ENCODE measurements at places on chromosomes 7 and 10.

DNA sequence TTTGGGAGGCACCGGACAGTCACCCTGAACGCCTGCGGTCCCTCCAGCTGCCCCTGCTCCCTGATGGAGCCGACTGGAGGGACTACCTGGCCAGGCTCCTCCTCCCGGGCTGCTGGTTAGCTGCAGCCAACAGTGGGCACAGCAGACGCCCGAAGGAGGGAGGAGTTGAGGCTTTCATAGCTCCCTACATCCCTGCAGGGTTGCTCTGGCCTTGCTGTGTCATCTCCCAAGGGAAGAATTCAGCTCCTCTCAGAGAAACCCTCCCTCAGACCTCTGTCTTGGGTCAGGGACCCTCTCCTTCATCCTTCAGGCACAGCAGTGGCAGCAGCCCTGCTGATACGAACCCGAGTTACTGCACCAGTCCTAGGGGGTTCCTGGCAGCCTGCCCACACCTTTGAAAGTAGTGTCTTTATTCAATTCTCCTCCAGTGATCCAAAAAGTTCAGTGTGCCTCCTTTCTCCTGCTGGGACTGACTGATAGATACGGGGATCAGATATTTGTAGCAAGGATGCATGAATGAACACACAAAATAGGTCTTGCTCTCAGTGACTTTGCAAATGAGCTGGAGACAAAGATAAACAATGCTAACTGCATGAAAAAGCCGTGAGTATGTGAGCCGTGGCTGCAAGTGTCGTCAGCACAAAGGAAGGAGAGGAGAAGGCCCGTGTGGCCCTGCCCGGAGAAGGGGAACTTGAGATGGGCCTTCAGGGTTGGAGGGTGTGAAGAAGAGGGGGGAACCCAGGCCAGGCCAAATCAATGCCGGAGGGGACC lies 136.6 kb downstream of the PRKAG2 start:
- no peak for DNase-seq

- DNase-seq: no peak
Measured at GRCh38 chr7:11630355-11630754, 201.6 kb downstream of the THSD7A start.

DNA sequence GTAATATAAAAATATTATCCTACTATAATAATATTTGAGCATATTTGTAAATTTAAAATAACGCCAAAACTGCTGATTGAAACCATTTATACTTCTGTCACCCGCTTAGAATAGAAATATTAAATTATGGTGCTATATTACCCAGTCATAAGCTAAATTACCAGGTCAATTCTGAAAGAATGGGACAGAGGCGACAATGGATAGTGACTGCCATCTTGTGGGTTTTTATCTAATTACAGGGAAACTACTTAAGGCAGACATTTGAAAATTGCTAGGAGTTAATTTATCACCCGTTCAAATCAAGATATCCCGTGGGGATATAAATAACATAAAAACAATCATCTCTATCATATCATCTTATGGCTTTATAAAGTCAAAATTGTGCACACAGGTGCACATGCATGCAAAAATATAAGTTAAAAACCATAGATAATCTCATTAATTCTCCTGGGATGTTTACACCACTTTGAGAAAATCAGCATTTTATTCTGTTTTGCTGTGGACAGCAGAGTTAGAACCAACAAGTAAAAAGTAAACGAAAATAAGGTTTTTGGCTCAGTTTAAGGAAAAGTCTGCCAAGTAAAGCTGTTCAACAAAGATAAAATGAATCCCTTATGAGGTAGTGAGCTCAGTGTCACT lies 41.3 kb upstream of the HPSE2 start:
- DNase-seq: peak; percentile 18

- peak; percentile 25 for DNase-seq
Measured at GRCh38 chr10:118017850-118018249, 28.9 kb downstream of the RAB11FIP2 start.

DNA sequence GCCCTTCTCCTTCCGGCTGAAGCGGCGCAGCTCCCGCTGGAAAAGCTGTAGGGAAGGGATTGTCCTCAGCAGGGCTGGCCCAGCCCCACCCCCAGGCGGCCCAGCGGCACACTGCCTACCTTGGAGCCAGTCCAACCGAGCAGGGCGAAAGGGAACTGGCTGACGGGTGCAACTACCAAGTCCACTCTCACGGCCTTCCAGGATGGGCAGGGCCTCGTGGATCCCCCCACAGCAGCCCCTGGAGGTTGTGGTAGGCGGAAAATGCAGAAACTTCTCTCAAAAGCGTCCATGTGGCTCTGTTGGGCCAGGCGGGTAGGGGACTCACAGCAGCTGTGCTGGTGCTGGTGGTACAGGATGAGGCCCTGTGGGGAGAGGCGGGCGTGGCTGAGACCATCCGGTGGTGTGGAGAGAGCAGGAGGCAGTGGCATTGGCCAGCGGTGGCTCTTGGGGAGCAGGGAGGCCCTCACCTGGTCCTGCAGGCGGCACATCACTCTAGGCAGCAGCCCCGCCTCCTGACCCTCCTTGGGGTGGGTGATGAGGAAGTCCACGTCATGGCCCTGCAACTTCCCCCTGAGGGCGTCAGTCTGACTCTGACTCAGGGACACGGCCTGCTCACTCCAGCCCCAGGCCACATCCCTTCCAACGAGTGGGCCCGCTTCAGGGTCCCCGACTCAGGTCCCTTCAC lies 8.4 kb upstream of the PGAM2 start:
- no peak for DNase-seq

- DNase-seq: no peak
Measured at GRCh38 chr7:80736371-80737125, 98.1 kb downstream of the CD36 start.

GRCh38 chr10:57420881-57421280 lies 846.8 kb downstream of the IPMK start:
- no peak for DNase-seq

DNA sequence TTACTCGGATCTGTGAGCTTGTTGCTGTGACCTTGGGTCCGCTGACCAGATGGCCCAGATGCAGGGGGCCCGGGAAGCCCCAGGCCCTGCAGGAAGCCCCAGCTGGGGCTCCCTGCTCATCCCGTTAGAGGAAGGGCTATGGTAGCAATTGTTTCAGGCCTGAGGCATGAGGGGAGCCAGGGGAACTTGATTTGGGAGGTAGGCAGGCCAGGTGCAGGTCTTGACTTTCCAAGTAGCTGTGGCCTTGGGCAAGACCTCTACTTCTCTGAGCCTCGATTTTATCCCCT lies 55.0 kb upstream of the CXCL12 start:
- DNase-seq: no peak

DNA sequence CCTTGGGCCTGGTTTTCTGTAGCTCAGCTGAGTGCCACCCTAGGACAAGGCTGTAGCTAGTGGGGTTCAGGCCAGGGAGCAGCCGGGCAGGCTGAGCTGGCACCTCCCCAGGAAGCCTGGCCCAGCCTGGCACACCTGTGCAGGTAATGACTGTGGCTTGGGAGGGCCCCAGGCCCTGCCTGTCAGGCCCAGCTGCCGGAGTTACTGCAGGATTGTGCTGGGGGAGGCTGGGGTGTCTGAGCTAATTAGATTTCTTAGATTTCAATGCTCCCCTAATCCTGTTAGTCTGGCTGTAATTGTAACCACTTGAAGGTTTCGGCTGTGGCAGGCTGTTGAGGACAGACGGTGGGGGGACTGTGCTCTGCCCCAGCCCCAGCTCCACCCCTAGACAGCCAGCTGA lies 6.0 kb downstream of the ZMIZ1 start:
- DNase-seq: no peak

GRCh38 chr10:54665095-54665494 lies 135.9 kb downstream of the PCDH15 start:
- no peak for DNase-seq

GRCh38 chr10:24459836-24460235 lies 250.9 kb downstream of the KIAA1217 start:
- DNase-seq: no peak

DNA sequence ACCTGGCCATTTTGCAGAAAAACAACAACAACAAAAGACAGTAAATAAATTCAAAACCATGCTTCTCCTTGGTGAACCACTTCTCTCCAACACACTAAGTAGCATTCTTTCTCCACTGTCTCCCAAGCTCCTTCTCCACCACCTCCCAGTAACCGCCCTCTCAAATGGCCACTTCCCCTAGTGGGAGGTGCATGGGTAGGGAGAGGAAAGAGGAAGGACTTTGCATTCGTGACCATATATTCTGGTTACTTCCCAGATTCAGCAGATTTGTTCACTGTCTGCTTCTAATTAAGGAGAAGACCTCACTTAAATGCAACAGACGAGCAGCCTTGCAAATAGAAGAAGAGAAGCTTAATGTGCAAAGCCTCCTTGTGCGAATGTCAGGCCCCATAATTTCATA lies 166.8 kb downstream of the SORCS1 start:
- no peak for DNase-seq

DNA sequence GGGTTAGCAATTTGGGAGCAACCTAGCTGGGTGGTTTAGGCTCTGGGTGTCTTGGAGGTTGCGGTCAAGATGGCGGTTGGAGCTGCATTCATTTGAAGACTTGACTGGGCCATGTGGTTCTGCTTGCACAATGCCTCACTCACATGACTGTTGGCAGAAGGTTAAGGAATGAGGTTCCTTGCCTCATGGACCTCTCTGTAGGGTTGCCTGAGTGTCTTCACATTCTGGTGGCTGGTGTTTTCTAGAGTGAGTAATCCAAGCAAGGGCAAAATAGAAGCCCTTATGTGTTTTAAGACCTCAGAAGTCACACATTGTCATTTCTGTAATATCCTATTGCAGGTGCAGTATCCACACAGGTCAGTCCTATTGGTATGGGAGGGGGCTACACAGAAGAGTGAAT lies 52.0 kb downstream of the CDK14 start:
- DNase-seq: no peak

- DNase-seq: no peak
Measured at GRCh38 chr7:103690242-103690974, 244.4 kb upstream of the SLC26A5 start.

- no peak for DNase-seq
Measured at GRCh38 chr10:33214174-33214573, 120.3 kb downstream of the NRP1 start.

DNA sequence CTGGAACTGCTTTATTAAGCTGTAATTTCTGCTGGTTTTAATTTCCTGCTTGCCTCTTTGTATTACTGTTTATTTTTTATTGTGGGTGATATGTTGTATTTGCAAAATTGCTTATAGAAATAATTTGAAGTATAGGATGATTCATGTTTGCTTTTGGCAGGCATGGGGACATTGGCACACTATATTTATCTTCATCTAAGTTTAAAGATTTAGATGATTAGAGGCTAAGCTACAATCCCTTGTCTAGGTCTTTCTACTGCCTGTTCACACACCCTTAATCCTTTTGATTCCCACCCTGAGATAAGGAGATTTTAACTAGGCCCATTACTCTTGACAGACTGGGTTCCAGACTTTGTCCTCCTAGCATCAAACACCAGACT lies 182.8 kb upstream of the KAT6B start:
- no peak for DNase-seq

DNA sequence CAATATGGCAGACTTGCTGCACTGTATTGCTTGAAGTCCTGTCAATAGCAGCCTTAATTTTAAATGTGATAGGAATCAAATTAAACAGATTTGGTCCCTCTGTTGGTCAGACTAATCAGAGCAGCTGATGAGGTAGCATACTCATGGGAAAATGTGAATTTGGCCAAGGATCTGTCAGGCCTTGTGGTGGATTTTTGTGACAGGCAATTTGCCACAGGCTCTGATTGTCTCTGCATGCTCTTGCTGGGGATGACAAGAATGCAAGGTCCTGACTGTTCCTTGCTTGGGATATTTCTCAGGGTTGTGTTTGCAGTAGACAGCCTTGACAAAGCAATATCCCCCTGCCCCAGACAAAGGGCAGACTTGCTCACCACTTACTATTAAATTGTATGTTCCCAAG lies 41.5 kb upstream of the GARS1 start:
- DNase-seq: no peak
